Fibroblast of skin of scalp (primary cell): ENCODE measurements at places on chromosomes 1 and 21.

GRCh38 chr1:187396929-187397796 lies 568.4 kb downstream of the PLA2G4A start:
- no peak for DNase-seq

DNA sequence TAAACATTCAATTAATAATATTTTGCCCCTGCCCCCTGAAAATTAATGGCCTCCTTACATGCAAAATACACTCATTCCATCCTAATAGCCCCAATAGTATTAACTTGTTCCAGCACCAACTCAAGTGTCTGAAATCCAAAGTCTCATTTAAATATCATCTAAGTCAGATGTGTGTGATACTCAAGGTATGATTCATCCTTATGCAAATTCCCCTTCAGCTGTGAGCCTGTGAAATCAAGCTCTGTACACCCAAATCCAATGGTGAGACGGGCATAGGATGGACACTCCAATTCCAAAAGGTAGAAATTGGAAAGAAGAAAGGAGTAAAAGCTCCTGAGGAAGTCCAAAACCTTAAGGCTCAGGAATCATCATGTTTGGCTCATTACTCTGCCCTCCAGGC lies 83.5 kb downstream of the HHAT start:
- DNase-seq = peak; percentile 13

DNA sequence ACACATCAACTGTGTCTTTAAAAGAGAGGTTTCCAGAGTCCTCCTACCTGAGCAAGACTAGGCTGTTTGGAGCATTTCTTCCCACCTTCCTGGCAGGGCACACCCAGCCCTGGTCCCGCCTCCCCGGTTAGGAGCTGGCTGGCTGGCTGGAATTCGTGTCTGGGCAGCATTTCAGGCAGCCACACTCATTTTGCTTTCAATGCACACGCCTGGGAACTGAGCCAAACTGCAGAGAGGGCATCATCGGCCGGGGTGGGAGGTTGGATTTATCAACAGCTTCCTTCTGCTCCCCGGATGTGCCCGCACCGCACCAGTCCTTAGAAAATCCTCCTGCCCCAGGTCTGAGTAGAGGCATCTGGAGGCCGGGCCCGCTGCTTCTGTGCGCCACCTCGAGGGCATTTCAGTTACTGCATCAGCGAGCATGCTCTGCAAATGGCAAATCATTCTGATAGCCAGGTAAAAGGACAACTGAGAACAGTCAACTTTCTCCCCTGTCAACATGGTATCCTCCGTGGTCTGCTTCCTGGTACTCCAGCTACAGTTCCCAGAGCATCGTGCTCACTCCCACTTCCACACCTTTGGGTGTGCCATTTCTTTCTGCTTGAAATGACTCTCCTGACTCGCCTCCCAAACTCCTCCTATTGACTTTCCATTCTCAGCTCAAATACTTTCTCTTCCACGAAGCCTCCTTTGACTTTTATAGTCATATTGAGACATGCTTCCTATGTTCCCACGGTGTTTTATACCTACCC lies 20.6 kb downstream of the TCEA3 start:
- peak; percentile 94 for DNase-seq

GRCh38 chr1:67316918-67317317 lies 9.2 kb downstream of the IL12RB2 start:
- DNase-seq = no peak

DNA sequence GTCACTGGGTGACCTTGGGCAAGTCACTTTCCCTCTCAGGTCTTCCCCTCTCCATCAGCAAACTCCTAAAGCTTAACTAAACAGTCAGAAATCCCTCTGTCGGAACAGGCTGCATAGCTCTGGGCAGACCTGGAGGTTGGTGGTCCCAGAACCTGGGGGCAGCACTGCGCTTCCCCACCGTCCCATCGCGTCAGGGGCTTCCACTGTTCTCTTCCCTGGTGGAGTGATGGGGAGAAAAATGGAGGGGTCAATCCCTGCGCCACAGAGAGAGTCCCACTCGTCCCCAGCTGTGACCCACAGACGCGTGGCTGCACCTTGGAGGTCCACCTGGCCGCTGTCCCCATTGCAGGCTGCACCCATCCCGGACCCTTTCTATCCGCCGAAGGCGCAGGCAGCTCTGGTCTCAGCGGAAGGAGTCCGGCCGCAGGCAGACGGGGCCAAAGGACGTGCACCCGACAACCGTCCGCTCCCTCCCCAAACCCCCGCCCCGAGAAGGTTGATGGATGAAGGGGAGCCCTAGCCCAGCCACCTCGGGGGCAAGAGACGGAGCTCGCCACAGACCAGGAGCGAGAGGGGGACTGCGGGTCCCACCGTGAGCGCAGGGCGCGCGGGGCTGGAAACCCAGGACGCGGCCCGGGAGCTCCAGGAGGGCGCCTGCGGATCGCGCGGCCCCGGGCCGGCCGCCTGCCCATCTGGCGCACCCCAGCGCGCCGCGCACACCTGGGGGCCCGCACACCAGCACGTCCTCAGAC lies 588 bp upstream of the WNT3A start:
- no peak for DNase-seq

- no peak for DNase-seq
Observed at GRCh38 chr1:195278644-195279043, 1329.6 kb downstream of the KCNT2 start.

DNA sequence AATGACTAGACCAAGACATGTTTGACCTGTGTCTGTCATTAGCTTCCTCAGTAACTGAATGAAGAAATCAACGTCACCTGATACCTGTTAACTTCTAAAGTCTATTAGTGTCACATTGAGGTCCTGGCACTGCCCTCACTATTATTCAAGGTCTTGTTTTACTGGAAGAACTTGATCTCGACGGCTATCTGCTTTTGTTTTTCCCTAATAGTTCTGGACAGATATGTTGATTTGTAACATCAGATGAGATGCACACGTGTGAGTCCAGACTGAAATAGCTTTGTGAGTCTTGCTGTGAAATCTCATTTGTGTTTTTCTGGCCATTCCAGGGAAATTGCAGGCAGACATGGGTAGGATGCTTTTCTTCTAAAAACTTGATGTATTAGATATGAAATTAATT lies 159.2 kb downstream of the RYR2 start:
- no peak for DNase-seq

DNA sequence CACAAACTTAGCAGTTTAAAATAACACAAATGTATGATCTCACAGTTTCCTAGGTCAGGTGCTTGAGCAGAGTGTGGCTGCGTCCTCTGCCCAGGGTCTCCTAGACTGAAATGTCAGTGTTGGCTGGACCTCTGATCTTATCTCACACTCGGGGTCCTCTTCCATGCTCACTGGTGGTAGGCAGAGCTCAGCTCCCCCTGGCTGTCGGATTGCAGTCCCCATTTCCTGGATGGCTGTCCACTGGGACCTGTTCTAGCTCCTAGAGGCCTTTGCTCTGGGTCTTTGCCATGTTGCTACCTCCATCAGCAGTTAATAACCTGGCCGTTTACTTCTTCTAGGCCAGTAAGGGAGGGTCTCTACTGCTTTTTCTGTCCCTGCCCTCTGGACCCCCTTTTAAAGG lies 107.5 kb downstream of the PCNX2 start:
- DNase-seq = no peak

GRCh38 chr1:23756676-23757075 lies 13.4 kb downstream of the ELOA start:
- DNase-seq = no peak

DNA sequence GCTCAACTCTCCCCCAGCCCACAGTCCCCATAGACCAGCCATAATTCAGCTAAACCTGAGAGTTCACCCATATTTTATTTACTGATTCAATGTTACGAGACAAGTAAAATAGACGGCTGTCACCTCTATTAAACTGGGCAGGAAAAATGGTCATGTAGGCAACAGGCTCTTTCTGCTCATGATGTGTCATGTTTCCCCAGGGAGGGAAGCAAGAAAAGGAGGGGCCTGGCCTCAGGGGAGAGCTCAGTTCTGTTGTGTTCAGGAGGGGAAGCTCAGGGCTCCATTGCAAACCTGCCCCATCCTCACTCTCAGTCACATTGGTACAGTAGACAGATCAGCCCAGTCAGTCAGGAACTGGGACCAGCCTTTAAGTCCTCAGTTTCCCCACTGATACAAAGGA lies 12.8 kb downstream of the GRIK3 start:
- no peak for DNase-seq

DNA sequence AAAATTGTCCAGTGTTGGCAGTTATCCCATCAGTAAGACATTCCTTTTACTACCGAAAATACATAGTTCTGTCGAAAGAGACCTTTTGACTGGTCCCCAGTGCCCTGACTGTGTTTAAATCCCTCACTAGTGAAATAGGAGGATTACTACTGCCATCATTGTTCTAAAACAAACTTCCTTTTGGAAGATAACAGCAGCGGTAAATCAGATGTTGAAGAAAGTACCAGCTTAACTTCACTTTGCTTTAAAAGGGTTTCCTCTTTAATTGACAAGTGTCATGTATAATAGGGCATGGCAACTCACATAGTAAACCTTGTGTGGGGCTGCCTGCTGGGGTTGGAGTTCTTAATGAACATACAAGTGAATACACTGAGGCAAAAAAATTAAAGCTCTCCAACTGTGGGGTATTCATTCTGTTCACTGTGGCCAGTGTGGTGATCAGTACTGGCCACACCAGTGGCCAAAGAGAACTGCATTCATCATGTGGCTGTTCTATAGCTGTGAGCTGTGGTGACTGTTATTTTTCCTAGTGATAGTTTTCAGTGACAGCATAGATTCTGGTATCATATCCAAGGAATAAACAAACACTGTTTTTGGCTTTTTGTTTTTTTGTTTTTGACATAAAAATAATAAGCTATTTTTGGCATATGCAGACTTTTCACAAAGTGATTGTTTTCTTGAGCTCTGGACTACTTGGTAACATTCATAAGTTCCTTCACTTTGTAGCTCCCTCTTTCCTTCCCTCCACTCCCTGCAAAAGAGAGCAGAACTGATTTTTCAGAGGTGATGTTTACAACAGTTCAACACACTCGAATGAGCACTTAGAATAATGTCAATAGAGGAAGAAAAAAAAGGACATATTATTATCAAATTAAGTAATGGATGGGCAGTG lies 74.5 kb downstream of the NFIA start:
- no peak for DNase-seq
